ENCODE measurements at places on chromosomes 4 and X. TPM values are rescaled to one million over a fixed set of nuclear protein-coding genes. Genes with fewer than 3 reads are reported as not detected.

The P2RY8 gene
- not detected for total RNA-seq

The TMPRSS11E gene
- total RNA-seq = not detected

The MAMLD1 gene
- total RNA-seq = not detected

The CTAG2 gene
- total RNA-seq = not detected

The KCNE5 gene
- total RNA-seq = 0.20 TPM

The LRAT gene
- total RNA-seq = 0.91 TPM

The GPRASP3 gene
- total RNA-seq = 2.6 TPM
